ENCODE measurements at places on chromosomes 2 and 18.

DNA sequence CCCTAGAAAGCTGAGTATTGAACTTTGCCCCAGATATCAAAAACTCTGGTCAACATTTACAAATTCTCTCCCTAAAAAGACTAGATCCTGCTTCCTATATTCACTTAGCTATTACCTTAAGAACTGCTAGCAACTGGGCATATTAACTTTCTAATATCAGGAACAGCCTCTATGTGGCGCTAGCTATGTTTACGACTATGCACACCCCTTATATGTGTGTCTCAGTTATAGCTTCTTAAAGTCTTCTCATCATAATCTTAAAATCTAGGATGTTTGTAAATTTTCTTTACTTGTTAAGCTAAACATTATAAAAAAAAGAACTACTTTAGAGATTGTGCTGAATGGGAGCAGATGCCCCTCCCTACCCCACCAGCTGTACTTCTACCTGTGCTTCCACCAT, 1.7 kb upstream of the STAMBP start:
- DNase-seq: no peak

- no peak for DNase-seq
Observed at GRCh38 chr18:49608366-49609255, 46.8 kb downstream of the LIPG start.

DNA sequence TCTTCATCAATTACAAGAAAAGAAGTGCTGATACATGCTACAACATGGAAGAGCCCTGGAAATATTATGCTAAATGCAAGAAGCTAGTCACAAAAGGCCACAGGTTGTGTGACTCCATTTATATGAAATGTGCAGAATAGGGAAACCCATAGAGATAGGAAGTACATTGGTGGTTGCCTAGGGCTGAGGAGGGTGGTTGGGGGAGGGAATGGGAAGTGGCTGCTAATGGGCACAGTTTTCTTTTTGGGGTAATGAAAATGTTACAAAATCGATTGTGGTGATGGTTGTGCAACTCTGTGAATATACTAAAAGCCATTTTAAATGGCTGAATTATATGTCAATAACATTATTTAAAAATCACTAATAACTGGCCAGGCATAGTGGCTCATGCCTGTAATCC, 24.3 kb upstream of the RESP18 start:
- DNase-seq: no peak

DNA sequence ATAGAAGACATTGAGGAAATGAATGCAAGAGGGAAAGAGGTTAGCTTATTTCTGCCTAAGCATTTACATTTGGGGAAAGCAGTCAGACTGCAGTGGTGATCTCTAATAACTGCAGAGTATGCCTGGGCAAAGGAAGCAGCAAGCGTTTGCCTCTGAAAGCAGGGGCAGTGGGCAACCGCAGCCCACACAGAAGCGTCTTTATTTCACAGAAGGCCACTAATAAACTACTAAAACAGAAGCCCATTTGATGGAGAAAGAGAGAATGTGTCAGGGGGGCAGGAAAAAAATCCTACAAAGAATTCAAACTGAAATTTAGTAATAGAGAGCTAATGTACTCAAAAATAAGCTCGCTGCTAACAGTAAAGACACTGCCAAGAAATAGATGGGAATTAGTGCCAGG, 53.1 kb downstream of the LRRTM4 start:
- no peak for DNase-seq

- DNase-seq: no peak
Observed at GRCh38 chr2:155975734-155976133, 356.8 kb downstream of the NR4A2 start.

DNA sequence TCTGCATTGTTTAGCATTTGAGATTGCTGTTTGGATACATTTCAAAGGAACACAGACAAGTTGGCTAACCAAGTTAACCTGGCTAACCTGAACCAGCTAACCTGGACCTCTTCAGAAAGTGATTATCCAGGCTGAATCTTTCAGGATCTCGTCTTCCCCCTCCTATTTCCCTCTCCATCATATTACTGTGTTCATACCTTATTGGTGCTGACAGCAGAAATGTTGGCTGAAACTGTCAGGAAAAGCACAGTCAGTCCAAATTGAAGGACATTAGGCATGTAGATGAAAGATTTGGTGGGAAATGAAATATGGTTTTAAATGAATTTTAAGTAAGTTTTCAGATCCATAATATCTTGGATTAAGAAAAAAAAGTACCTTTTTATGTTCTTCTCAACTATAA, 92.5 kb upstream of the NEUROD1 start:
- no peak for DNase-seq

GRCh38 chr18:41206341-41206830, 748.6 kb upstream of the PIK3C3 start:
- DNase-seq: no peak

DNA sequence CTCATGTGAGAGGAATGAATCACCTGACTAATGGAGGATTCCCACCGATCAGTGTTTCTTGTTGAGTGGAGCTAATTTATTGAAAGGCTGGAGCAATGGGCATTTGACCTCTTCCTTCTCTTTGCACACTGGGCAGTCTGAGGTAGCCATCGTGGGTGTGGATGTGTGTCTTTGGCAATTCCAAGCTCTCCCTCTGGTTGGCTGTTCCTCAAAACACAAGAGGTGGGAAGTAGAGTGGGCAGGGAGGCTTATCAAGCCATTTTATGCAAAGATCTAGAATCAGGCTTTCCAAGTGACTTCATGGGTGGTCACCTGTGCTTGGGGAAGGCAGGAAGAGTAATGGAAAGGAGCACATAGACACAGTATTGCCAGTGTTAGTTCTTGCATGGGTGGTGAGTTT, 154.8 kb downstream of the INSIG2 start:
- DNase-seq: no peak

DNA sequence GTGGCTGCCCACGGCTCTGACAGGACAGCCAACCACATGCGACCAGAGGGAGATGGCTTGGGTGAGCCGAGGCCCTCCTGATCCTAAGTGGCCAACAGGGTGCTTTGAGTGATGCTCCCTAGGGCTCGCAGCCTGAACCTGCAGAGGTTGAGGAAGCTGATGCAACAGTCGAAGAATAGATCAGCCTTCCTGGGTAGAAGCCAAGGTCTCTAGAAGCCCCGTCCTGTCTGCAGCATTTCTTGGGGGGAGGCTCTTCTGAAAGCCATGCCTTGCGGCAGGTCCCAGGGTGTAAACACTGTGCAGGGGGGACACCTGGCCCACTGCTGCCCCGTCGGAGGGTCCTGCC, 136.4 kb downstream of the HDAC4 start:
- no peak for DNase-seq

DNA sequence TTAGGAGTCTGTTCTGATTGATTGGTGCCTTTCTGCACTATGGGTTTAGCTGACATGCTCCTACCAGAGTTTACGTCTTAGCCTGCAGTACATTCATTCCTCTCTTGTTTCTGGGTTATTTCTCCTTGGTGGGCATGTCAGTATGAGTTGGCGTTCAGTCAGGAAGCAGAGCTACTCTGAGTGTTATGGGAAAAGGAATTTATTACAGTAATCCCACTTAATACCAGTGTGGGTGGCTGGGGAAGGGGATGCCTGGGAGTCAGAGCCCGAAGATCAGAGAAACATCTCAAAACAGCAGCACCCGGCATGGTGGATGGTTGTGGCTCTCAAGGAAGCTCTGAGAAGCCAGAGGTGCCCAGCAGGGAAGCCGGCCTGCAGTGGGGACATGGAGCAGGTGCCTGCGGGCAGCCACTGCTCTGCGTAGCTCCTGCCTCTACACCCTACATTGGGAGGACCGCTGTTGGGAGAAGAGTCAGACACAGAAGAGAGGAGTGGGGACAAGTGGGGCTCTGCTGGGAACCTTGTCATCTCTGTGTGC, 48.9 kb downstream of the RAB31 start:
- no peak for DNase-seq

- DNase-seq: no peak
Observed at GRCh38 chr2:53826587-53827397, 33.0 kb downstream of the GPR75 start.

- no peak for DNase-seq
Observed at GRCh38 chr2:79530443-79530842, 17.6 kb downstream of the CTNNA2 start.

- no peak for DNase-seq
Observed at GRCh38 chr18:3709205-3709604, 259.2 kb downstream of the TGIF1 start.

DNA sequence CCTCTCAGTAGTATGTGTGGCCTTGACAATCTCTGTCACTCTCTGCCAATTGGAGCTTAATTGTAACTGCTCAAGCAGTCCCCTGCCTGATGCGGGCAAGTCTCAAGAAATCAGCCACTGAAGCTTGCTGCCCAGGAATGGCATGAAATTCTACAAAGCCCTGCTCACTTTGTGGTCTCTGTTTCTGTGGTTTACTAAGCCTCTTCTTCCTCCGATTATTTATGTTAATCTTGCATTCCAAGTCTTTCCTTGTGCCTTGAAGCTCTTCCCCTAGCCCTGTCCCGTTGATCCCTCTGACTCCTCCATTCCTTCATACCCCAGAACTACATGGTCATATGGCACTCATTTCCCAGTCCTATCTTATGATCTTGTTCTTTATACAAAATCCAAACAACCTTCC, 489.3 kb upstream of the CHST9 start:
- DNase-seq: no peak

DNA sequence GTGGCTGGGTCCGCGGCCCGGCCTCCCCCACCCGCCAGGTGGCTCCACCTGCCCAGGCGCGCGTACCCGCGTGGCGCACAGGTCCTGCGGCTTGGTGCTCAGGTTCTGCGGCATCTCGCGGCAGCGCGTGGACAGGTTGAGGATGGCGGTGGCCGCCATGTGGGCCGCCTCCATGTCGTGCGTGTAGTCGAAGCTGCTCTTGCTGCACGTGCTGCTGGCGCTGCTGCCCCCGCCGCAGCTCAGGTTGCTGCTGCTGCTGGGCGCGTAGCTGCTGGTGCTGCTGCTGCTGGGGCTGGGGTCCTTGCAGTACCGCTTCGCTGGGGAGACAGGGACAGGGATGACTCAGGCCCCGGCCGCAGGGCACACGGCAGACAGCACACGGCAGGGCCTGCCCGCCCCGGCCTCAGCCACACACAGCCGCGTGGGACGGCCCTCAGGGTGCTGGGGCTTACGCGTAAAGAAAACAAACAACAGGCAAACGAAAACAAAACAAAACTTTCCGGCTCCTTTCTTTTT, 147.7 kb upstream of the PXDN start:
- no peak for DNase-seq

DNA sequence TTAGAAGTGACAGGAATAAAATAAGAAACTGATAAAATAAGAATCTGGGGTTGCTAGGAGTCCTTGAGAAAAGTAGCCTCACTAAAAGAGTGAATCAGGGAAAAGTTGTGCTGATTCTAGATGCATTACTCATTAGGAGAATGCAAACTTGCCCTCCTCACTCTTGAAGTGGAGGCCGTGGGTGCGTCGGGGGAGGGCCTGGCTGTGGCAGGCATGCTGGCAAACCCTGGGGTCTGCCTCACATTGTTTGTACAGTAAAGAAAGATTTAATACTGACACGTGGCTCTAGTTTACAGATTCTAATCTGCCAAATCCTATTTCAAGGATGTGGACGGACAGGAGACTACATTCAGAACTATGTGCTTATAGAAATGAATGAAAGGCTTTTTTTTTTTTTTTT, 41.9 kb downstream of the TANC1 start:
- no peak for DNase-seq

- no peak for DNase-seq
Observed at GRCh38 chr2:164053021-164053420, 317.2 kb upstream of the FIGN start.

DNA sequence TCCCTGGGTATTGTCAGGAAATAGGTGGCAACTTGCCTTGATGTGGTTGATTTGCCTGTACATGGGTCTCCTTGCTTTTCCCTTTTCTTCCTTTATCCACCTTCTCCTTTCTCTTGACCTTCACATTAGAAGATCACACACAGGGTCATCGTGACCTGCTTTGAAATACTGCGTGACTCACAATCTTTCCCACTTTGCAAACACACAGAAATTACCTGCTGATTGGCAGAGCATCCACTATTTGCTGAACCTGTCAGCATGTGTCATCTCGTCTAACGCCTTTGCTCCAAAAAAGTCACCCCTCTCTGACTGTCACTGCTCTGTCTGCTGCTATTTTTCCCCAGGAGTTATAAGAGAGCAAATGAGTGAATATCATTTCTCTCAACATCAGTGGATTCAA, 60.8 kb downstream of the MYO3B start:
- DNase-seq: no peak

- DNase-seq: peak; percentile 50
Observed at GRCh38 chr2:189142893-189143759, 36.4 kb downstream of the COL5A2 start.

DNA sequence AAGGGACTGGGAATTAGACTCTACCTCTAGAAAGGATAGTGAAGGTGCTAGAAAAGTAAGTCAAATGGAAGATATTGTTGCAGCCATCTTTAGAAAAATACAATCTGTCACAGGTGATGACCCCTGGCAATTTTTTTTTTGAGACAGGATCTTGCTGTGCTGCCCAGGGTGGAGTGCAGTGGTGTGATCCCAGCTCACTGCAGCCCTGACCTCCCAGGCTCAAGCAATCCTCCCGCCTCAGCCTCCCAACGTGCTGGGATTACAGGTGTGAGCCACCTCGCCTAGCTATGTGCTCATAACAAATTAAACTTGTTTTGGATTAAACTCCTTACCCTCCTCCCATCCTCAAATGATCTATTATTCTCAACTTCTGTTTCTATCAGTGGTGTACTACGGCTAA, 3.8 kb upstream of the GIGYF2 start:
- no peak for DNase-seq

DNA sequence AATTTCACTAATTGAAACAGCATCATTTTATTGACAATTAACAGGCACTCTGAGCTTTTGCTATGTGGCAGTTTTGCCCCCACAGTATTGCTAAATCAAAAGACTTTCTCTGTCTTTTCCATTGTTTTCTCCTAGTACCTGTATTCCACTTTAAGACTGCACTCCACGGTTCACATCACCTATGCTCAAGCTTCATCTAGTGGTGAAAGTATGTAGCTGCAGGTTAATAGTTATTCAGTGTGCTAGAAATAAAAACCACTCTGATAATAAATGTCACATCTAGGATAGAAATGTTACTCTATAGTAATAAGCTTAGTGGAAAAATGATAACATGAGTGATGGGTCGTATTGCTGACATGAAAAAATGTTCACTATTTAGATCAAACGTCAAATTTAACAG, 24.6 kb downstream of the ARL6IP6 start:
- DNase-seq: no peak

DNA sequence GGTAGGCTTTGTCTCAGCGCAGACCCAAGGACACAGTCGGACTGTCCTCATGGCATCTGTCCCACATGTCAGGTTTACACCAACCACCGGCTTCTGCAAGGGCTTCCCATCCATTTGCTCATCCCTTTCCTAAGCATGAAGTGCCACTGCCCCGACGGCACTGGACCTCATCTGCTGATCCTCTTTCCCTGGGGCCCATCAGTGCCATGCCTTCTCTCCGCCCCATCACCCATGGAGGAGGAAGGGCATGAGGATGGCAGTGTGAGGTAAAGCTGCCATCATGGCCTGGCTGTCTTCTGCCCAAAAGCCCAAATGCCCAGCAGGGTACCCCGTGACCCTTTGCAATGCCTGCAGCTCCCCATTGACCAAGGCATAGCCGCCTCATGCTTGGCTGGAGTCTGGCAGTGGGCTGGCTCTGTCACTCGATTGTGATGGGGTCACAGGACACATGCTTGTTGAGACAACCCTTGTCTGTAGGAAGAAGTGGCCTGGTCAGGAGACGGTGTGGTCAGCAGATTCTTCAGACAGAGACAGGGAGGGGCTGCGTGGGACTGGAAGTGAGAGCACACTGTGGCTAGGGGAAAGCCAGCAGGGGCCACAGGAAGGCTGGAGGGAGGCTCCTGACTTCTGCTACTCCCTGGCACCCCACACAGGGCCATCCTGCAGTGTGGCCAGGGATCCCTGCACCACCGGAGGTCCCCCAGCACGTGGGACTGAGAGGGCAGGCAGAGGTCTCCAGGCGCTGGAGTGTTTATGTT, 493.7 kb upstream of the HS6ST1 start:
- no peak for DNase-seq

All from stimulated activated effector memory CD8-positive, alpha-beta T cell treated with anti-CD3 and anti-CD28 coated beads, Interleukin-12 subunit alpha, Interleukin-12 subunit beta, amount 100 ng/mL, for 72 hours (primary cell).